Activated CD8-positive, alpha-beta memory T cell treated with anti-CD3 and anti-CD28 coated beads for 1 hour (primary cell): ENCODE measurements at places on chromosomes 4 and X.

DNA sequence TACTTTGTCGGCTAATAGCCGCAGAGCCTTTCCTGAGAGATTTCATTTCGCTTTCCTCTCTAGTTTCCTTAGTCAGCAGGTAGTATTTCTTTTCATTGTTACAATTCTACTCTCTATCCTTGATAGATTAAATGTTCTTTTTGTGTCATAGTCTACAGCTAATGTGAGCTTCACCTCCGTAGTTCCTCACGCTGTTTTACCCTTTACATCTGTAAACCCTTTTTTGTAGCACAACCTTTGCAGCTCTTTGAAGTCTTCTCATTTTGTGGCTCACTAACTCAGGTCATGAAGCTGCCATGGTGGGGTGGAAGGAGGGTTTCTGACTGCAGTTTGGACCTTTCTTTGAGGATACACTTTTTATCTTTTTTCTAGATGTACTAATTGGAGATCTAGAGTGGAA lies 1008.8 kb upstream of the PABPC4L start:
- no peak for DNase-seq

GRCh38 chrX:68060506-68061205 lies 372.6 kb downstream of the OPHN1 start:
- DNase-seq, result no peak

DNA sequence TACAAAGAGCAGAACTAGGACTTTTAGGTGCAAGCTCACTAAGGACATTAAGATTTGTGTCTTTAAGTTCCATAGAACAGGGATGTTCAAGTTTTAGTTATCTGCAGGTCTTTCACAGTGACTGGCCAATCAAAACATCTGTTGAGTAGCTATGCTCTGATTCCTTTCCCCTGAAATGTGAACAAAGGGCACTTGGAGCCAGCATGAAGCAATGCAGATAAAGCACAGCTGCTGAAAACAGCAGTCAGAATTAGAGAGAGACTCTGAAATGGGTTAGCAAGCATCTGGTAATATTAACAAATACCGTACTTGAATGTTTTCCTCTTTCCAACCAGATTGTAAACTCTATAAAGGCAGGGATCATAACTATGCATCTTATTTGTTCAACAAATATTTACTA lies 276.9 kb downstream of the RAB28 start:
- DNase-seq, result no peak

- no peak for DNase-seq
These were observed 152.1 kb downstream of the FMR1NB start for GRCh38 chrX:148133105-148133725.

DNA sequence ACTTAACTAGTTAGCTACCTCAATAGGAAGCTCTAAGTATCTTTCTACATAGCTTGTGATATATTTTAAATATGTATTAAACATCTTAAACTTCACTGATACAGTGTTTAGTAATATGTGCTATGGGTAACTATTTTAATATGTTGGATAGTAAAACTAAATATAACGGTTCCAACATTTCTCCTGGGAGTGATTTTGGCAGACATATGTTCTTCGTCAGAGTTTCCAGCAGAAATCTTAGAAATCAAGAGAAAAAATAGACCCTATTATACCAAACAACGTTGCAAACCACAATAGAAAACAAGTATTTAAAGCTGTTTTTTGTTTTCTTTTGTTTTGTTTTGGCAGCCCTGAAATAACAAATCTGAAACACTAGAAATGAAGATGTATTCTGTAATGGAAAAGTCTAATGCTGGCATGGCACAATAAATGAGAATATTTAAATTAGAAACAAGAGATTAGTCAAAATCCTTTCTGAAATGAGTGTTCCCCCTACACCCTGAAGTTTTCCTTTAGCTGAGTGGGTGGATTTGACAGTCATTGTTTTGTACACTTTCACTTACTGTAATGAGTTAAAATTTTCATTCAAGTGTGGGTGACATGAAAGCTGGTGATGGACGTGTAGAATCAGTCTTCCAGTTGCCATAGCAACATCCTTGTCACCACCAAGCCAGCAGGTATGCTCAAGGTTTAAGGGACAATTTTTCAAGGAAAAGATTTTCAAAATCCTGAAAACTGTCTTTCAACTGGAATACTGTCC lies 233.5 kb downstream of the SCFD2 start:
- DNase-seq, result no peak

DNA sequence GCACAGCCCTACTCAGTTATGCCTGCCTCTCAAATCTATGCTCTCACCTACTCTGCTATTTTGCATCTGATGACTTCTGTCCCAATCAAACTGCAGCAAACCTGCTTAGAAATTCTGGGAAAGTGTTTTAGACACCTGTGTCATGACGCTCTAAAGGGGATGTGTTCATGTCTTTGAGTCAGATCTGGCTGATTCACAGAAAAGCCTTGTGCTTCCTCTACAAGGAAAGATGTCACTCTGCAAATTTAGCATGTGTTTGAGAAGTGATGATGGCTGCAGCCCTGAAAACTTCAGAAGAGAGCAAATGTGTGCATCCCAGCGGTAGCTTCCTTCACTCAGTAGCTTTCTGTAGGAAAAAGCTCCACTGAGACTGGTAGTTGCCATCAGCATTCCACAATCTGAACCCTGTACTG lies 235.4 kb downstream of the MGST2 start:
- DNase-seq, result no peak

DNA sequence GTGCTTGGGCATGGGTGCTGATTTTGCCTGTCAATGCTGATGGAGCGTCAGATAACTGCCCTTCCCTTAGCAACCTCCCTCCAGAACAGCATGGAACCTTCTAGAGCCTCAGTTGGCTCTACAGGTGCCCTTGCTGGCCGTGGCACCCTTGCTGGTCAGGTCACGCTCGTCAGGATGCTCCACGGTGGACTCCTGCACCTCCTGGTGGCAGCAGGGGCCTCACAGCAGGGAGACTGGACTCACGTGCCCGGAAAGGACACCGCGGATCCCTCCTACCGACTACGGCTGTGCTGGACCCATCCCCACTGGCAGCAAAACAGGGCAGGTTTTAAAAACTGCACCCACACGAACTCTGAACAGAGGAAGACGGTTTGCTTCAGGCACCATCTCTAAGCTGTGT lies 82.1 kb upstream of the AFAP1 start:
- DNase-seq, result no peak

DNA sequence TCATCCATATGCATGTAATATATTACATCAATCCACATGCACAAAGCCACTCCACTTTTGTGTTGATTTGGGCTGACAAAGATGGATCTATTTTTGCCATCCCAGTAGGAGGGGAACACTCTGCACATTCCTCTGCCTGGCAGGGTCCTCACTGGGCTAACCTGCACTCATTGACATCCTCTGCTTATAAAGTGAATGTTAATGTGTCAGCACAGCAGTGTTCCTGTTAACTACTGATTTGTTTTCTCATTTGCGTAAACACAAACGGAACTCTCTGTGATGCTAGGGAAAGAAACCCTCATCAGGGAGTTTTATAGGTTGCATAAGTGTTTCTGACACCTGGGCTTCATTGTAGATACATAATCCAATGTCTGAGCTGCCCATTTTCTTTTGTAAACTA lies 826.0 kb downstream of the RAB28 start:
- no peak for DNase-seq

GRCh38 chr4:136784326-136784725 lies 748.0 kb downstream of the PCDH18 start:
- DNase-seq, result no peak

- DNase-seq, result no peak
These were observed 173.8 kb upstream of the RPL34 start for GRCh38 chr4:108446556-108446955.

- DNase-seq, result no peak
These were observed 234.9 kb upstream of the CTSO start for GRCh38 chr4:156188596-156188995.

- DNase-seq, result no peak
These were observed 10.8 kb upstream of the RHOH start for GRCh38 chr4:40185830-40186664.

DNA sequence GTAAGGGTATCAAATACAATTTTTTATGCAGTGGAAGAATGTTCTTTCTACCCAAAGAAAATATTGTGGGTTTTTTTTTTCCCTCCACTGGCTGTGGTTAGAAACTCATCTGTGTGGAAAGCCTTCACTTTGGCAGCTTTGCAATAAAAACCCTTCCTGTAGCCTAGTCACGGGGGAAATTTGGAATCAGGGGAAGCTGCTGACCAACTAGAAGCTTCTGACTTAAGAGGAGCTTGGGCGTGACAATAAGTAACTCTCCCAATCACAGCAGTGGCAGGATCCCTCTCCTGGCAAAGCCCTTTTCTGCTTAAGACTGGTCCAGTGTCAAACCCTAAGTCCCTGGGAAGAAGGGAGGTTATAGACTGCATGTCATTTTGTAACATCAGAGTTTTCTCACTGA lies 87.9 kb downstream of the LRRC66 start:
- DNase-seq, result no peak

- DNase-seq, result no peak
These were observed 22.7 kb downstream of the SH3KBP1 start for GRCh38 chrX:19864736-19865135.

DNA sequence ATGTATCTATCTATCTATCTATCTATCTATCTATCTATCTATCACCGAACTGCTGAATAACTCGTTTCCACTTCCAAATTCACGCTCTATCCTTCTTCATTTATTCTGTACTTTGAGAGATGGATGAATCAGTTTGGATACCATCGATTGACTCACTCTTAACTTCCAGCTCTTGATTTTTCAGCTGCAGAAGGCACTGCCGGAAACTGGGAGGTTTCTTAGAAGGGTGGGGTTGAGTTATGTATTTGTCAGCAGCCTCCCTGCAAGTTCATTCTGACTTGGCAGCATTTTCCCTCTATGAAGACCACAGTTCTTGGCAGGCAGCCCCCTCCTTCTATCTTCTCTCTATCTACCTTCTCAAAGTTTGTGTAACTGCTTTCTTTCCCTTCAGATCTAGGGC lies 112.0 kb upstream of the MAGEB18 start:
- DNase-seq, result no peak

GRCh38 chr4:2290974-2291704 lies 29.2 kb upstream of the MXD4 start:
- DNase-seq, result peak; percentile 46

DNA sequence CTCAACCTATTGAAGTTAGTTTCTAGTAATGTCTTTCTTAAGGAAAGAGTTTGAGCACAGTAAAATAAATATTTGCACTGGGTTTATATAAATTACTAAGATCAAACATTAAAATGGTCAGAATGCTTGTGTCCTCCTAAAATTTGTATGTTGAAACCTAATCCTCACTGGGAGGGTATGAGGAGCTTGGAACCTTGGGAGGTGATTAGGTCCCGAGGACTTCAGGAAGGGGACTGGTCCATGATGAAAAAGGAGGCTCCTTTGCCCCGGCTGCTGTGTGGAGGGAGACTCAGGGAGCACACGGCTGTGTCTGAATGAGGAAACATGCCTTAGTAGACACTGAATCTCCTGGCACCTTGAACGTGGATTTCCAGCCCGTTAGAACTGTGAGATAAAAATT lies 221.9 kb downstream of the TENM3 start:
- no peak for DNase-seq
